ENCODE measurements at places on chromosomes 2 and 18.

DNA sequence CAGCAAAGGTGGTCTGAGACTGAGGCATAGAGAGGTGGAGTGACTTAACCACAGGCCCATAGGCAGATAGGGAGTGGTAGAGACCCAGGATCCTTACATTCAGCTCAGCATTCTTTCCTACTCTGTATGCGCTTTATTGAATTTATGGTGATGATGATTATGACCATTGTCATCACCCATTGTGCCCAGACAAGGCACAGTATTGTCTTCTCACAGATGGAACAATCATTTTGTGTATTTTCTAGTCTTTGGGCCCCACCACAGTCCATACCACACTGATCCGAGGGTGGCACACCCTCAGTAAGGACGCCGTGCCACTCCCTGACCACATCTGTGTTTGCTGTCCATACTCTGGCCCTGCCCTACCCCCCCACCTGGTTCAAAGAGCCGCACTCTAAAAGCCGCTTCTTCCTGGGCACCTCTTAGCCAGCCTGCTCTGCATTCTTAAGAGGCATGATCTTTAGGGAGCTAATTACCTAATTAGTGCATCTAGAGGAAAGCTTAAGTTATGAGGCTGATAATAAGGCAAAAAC lies 179.6 kb upstream of the SMAD2 start:
- DNase-seq, result no peak

GRCh38 chr2:44542520-44542919 lies 180.8 kb downstream of the CAMKMT start:
- DNase-seq, result no peak

GRCh38 chr2:106825161-106825560 lies 60.8 kb downstream of the ST6GAL2 start:
- DNase-seq, result no peak

DNA sequence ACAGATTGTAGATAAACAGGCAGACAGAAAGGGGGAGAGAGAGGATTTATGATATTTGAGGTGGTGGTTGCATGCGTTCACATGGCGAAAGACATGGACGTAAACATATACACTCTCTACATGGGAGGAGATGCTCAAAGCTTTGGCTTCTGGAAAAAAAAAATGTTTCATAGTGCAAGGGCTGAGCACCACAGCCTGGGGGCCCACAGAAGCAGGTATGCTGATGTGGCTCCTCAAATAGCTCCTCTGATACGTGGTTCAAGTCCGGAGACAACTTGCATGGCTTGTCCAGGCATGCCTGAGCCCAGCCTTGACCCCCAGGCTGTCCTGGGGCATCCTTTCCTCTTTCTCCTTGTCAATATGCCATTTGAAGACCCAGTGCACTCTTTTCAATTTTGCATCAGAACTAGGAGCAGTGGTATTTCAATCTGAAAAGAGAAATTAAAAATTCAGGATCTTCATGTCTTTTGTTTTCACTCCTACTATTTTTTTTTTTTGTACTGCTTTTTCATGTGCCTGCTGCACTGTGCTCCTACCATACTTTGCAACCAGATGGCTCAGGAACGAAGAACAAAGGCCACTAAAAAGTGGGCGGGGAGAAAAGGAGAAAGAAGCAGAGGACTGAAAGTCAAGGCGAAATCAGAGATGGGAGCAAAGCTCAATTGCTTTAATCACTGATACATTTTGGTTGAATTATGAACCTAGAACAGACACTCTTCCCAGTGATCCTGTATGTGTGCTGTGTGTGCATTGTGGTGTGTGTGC lies 495.7 kb upstream of the TCF4 start:
- DNase-seq, result no peak

DNA sequence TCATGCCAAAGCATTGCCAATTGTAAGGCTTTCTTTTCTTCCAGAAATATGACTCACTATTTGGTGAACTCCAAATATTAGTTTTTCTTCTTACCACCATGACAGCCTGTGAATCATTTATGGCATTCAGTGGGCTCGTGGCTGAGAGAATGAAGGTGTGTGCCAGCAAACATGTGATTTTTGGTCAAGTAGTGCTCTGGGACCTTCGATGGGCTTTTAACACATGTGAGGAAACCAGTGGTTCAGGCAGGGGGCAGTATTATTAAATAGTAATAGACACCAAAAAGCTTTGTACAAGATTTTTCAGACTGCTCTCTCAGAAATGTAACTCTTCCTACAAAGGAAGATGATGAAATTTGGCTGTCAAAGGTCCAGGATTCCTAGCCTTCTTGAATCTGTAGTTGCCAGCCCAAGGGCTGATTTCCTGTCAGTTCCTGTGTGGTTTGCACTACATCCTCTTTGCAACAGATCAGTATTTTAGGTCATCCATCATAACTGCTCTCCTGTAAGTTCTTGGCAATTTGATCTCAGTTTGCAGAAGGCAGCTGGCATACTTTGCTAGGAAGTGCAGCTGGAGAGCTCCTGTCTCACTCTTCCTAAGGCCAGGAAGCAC lies 64.3 kb downstream of the BABAM2 start:
- DNase-seq, result peak; percentile 36

DNA sequence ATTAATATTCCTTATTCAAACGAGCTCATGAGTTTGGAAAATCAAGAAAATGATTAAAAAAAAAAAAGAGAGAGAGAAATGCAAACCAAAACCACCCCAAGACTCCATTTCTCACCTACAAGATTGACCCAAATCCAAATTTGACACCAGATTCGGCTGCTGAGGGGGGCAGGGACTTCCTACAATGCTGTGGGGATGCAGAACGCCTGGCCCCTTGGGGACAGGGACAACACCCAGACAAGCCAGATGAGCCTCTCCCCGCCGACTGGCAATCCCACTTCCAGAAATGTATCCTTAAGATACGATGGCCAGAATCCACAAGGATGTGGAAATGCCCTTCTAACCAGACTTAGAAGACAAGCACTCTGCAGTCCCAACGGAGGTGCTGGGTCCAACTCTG lies 20.7 kb downstream of the BOK start:
- DNase-seq, result no peak

DNA sequence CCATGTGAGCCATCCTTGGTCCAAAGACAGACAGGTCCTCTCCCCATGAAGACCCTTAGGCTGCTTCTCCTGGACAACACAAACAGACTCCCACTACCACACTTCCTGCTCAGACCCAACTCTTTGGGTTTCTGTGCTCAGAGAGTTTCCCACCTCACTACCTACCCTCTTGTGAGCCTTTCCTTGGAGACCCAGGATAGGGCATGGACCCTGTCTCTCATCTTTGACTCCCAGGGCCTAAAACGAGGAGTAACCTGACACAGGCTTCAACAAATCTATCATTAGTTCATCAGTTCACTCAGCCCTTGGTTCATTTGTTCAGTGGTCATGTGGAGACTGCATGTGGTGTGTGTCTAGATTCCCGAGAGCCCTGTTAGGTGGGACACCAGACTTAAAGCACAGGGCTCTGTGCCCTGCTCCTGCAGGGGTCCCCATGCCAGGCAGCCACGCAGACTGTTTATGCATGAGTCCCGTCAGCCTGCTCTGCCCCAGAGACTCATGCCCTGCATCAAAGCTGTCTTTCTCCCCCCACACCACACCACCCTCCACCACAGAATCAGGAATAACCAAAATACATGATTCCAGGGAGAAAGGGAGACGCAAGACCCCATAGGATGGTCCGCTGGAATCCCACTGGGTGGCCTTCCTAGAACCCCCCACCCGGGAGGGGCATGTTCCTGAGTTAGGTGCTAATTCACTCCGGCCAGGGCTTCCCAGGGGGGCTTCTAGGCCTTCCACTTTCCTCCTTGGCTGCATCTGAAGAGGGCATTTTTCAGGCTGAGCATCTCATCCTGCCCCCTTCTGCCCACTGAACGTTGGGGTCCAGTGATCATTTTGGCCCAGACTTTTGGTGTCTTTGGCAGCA lies 100.2 kb upstream of the TEX51 start:
- DNase-seq, result no peak

DNA sequence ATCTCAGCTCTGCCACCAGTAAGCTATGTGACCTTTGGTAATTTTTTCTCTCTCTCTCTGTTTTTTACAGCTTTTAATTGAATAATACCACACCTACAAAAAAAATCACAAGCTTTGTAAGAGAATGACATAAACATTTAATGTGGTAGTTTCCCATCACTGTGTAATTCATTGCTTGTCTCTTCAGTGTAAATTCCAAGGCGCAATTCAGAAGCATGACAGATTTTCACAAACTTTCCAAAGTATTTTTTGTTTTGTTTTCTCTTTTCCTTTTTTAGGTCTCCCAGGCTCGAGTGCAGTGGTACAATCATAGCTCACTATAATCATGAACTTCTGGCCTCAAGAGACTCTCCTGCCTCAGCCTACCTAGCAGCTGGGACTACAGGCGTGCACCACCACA lies 25.0 kb upstream of the PPM1B start:
- DNase-seq, result no peak

DNA sequence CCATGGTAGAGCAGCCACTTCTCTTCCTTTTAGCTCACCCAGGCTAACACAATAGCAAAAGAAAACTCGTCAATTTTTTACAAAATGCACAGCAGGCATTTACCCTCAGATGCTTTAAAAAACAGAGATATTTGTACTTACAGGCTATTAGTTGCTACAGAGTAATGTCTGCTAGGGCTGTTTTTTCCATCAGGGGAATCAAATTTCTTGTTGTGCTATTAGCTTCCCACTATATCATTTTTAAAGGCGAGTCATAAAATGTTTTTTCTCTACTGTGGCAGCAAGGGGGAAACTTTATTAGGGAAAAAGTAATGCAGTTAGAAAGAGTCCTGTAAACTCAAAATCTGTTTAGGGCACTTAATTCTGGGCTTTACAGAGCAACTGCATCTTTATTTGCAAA lies 277.9 kb upstream of the THSD7B start:
- no peak for DNase-seq

GRCh38 chr18:1805521-1805920 lies 765.8 kb downstream of the METTL4 start:
- no peak for DNase-seq
